Activated CD4-positive, alpha-beta T cell treated with anti-CD3 and anti-CD28 coated beads for 1 hour (primary cell): ENCODE measurements at places on chromosomes 12 and 14.

- no peak for DNase-seq
These were observed 209.7 kb upstream of the CDKN3 start for GRCh38 chr14:54186821-54187763.

GRCh38 chr12:113174461-113175384 is 10.6 kb downstream of the DDX54 start:
- DNase-seq, result peak; percentile 60

DNA sequence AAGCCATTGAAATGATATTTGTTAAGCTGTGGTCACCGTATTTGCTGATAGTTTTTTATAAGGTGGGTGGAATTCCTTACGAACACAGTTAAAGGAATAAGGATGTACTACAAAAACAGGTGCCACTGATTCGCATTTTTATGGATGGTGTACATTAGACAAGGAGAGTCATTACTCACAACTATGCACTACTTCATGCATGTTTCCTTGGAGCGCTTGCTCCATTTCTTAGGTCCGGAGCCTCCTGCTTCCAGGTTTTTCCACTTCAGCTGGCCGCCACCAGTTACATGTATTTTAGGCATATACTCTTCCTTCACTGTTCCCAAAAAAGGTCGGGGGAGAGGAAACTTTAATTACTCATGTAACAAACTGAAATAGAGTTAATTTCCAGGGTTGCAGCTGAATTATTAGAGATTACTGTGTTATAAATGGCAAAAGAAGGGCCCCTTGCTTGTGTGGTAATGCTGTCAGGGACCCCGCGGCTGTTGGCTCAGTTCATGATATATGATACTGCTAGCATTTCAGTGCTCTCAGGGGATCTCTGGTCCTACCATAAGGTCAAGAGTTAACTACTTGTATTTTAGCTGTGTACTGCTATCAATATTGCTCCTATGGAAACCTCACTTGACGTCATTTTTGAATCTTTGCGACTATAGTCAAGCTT is 454.7 kb downstream of the NPAS3 start:
- DNase-seq, result no peak

DNA sequence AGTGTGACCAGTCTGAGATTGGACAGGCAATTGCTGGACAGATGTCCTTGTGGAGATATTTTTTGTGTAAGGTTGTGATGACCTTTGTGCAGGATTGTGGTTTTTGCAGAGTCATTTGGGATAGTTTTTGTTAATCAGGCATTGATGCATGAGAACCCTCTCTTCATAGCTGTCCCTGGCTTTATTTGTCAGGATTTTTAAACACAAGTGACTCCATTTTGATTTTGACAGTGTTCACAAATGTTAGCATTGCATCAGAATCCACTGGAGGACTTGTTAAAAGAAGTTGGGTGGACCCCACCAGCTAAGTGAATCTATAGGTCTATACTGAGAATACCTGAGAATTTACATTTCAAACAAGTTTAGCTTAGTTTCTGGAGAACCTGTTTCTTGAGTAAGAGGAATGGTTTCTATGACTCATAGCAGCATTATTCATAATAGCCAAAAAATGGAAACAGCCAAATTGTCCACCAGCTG is 11.8 kb downstream of the FNTB start:
- DNase-seq, result no peak

GRCh38 chr12:50102646-50103309 is 1.0 kb upstream of the GPD1 start:
- DNase-seq, result no peak

- DNase-seq, result no peak
These were observed 19.3 kb downstream of the SLC25A3 start for GRCh38 chr12:98612696-98613334.

- DNase-seq, result no peak
These were observed 1.1 kb upstream of the PRKAG1 start for GRCh38 chr12:49019443-49020324.
